Activated CD8-positive, alpha-beta memory T cell treated with anti-CD3 and anti-CD28 coated beads, Interleukin-2, amount 50 U/mL, for 48 hours (primary cell): ENCODE measurements at places on chromosomes 1 and 21.

GRCh38 chr1:109263597-109264378 lies 14.4 kb downstream of the CELSR2 start:
- peak; percentile 95 for DNase-seq

DNA sequence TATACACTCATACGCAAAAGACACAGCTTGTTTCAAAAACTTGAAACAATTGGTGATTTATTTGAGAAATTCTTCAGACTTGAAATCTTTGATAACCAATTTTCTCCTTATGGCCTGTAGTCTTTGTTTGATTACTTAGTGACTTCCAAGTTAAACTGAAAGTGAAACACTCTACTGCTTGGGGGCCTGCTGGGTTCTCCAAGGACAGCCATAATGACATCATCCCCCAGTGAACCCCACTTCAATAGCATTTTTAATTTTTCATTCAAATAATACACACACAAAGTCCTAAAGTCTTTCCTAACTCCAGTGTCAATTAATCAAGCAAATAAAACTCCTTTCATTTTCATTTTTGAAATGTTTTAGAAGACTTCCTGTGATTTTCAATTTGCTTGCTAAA lies 59.2 kb downstream of the KRTAP19-8 start:
- DNase-seq: no peak

DNA sequence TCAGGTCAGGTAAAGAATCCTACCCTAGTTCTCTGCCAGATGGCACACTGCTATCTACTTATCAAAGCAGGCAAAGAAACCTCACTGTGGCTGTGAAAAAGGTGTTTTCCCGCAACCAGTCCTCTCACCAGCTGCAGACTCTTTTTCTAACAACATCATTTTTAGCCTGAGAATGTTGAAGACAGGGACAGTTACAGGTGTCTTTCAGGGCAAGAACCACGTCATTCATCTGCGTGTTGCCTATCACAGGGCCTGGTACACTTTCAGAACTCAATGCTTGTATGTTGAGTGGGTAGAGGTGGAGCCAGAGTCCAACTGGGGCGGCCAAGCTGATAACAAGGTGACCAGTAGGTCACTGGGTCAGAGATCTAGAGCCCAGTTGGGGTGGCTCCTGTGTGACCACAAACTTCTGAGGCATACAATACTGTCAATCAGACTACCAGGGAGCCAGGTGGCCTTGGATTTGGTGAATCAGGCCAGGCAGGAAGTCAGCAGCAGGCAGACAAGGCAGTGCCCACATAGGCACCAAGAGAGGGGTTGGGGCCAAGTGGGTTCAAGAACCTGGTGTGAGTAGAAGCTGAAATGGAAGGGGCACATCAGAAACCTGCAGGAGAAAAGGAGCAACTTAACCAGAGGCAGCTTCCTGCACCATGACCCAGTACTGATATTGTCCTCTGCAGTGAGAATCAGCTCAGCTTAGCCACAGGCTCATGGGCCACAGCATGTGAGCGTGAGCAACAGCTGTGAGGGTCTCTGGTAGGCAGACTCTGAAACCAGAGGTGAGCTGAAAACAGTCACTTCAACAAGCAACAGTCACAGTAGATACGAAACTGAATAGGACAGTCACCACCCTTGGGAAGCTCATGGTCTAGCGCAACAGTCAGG lies 123.6 kb downstream of the DTL start:
- no peak for DNase-seq

DNA sequence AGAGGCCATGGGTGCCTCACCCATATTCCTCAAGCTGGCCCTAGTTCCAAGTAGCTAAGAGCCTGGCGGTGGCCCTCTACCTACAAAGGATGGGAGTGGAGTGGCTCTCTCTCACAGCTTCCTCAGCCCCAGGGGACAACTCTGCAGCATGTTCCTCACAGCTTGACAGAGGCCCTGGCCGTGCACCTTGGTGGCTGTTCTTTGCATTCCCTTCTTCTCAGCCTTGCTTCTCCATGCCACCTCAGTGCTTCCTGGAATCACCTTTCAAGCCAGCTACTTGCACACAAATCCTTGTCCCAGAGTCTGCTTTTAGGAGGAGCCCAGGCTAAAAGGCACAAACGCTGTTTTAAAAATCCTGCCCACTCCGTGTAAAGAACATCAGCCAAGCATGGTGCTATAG lies 69.0 kb upstream of the DIRAS3 start:
- DNase-seq: no peak

- DNase-seq: no peak
Measured at GRCh38 chr1:20660847-20661206, 342 bp downstream of the DDOST start.

DNA sequence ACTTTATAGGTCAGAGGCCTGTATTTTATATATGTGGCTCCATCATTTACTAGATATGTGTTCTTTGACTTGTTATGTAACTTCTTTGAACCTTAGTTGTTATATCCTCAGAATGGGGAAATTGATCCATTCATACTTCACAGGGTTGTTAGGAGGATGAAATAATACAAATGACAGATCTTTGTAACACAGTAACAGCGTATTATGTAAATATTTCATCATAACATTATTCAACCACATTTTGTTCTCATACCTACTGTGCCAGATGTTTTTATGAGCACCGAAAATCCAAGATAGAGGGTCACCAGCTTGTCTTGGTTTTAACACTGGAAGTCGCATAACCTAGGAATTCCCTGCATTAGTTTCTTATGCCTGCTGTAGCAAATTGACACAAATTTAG lies 3.3 kb downstream of the SUCO start:
- DNase-seq: no peak

GRCh38 chr1:145845514-145846161 lies at the start of gene NUDT17:
Gene NUDT17, plus strand, starts transcription at chr1:145845630. Its CDS starts 11 bp downstream, at chr1:145845641.
- peak; percentile 93 for DNase-seq

DNA sequence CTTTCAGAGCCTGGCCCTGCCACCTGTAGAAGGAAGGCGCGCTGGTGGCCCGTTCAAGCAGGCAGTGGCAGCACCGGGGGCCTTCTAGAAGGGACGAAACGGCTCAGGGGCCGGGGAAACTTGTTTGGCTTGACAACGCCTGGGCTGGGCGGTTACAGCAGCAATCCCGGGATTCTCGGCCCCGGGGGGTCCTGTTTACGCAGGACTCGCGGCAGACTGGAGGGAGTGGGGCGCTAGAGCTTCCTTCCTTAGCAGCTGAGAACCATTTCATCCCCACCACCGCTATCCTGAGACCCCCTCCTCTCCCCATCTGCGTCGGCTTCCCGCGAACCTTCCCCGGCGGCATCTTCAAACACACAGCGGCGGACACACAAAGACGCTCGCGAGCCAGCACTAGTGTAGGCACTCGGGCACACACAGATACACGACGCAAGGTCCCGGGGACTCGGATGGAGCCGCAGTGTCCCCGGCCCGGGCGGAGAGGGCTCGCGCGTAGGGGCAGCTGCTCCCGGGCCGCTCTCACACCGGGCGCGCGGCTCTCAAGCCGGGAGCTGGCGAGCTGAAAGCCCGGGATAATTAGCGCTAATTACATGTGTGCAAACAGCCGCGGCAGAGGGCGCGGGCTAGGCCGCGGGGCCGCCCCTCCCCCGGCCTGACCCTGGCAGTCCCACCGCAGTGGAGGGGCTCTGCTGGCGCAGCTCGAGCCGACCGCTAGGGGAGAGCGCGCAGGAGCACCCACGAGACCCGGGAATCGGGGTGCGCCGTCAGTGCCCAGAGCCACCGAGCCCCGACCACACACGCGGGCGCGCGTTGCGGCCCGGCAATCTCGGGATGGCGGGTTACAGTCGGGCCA lies 271.4 kb downstream of the FOXD2 start:
- DNase-seq: no peak

DNA sequence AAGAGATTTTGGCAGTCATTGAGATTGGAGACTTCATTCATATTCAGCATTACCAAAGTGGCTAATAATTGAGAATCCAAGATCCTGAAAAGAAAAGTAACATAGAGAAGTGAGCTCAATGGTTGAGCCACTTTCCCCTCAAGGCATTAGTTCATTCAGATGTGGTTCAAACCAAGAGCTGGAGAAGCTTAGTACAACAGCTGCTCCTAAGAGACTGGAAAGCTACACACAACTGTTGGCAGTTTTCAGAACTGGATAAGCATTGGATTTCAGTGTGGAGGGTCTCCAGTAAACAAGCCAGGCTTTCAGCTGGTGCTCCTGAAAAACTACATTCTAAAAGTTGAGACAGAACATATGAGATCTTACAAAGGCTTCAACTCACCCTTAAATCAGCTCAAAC lies 29.2 kb upstream of the CLDN8 start:
- no peak for DNase-seq
